Chondrocyte (in vitro differentiated cells): ENCODE measurements at places on chromosomes 5 and 9. TPM values are rescaled to one million over a fixed set of nuclear protein-coding genes. Genes with fewer than 3 reads are reported as not detected.

Gene CARD9
- total RNA-seq: 0.22 to 2.4 TPM (median 1.9 TPM) in 3 replicates

Gene FIBCD1
- 6.8 to 81.5 TPM (median 8.3 TPM) in 3 replicates for total RNA-seq

Gene PIP5KL1
- total RNA-seq: 1.4 to 4.3 TPM (median 2.7 TPM) in 3 replicates

DNA sequence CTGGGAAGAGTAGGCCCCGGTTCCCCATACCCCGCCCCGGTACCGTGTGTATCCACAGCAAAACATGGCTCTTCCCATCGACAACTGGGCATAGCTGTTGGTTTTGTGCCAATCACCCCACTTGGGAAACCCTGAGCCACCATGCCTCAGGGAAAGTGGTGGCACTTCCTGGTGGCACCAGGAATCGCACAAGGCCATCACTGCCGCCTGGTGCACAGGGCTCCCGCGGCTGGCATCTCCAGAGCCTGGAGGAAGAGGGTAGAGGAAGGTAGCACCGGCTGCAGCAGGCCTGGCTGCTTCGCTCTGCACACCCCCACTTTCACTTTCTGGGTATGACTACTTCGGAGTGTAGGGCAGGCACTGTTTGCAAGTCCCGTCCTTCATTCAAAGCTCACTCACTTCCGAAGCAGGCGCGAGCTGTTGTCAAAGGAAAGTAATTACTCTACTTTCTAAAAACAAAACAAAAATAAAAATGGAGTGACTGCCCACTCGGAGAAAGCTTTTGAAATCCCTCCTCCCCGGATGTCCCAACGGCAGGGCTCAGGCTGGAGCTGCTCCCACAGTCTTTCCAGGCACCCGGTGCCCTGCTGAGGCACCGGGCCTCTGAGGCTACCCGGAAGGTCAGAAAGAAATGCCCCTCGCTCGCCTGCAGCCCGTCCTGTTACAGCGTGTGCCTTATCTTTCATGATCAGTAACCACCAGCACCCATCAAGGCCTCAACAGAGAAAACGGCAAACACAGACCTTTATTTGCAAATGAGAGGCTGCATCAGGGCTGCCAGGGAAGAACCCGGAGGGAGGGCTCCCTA is 2.0 kb downstream of the BRD3 start:
- no peak for DNase-seq

GRCh38 chr5:156121234-156121633 is 205.7 kb upstream of the SGCD start:
- no peak for DNase-seq

- no peak for DNase-seq
These were observed 225.4 kb upstream of the PPP1R2B start for GRCh38 chr5:156624686-156625085.

DNA sequence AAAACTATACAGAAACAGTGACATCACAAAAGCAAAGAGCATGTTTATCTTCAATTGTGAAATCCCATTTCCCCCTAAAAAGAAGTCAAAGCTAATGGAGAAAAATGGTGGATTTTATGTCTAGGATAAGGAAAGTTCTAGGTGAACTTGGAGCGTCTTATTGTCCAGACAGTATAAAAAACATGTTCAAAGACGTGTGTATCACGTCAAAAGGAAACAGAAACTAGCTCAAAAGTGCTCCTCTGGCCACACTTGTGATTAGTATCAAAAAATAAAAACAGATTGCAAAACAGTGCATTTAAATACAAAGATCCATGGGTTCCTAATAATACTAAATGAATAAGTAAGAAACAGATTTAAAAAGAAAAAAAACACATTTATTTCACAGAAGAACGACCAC is 568.9 kb downstream of the ANXA1 start:
- DNase-seq: no peak

GRCh38 chr9:95190413-95190812 is 127.1 kb downstream of the FANCC start:
- DNase-seq: no peak

- peak; percentile 92 for DNase-seq
These were observed 44.2 kb downstream of the NACC2 start for GRCh38 chr9:136050701-136051452.

GRCh38 chr5:171093598-171093997 is 215.4 kb upstream of the TLX3 start:
- DNase-seq: no peak
